ENCODE measurements at places on chromosomes 6 and 20. TPM values are rescaled to one million over a fixed set of nuclear protein-coding genes. Genes with fewer than 3 reads are reported as not detected.

F13A1 gene
- not detected for total RNA-seq

ESR1 gene
- not detected for total RNA-seq

MYL9 gene
- total RNA-seq = 1.8 TPM

MRAP2 gene
- 4.6 TPM for total RNA-seq

ABT1 gene
- total RNA-seq = 20.2 TPM

C6orf15 gene
- total RNA-seq = not detected

TTK gene
- total RNA-seq = 4.8 TPM

DNA sequence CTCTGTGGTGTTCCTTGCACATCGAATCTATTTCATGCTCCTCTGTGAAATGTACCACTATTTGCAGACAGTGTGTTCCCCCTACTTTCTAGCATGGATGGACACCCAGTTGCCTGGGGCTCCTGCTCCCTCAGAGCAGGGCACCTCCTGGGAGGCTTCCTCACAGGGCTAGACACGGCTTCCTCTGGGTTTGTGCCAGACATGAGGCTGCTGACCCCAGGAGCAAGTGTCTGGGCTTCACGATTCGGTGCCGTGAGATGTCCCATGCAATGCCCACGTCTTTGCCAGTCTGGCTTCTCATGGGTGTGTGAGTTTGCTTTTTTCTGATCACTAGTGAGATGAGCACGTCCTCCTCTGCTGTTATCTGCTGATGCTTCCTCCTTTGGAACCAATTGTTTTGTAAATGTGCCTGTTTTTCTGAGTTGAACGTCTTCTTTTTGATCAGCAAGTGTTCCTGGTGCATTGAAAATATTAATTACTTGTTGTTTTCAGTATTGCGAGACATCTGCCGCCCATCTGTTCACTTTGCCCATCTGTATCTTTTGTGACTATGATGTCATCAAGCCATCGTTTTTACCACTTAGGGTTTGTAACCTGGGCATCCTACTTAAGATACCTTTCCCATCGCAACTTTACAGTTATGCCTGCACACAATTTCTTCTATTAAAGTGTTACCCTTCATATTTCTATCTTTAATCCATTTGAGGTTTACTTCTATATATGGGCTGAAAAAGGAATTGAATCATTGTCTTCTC is 92.0 kb downstream of the TTLL2 start:
- DNase-seq = no peak

GRCh38 chr6:13355043-13355945 is 27.0 kb upstream of the TBC1D7 start:
- peak; percentile 66 for DNase-seq

DNA sequence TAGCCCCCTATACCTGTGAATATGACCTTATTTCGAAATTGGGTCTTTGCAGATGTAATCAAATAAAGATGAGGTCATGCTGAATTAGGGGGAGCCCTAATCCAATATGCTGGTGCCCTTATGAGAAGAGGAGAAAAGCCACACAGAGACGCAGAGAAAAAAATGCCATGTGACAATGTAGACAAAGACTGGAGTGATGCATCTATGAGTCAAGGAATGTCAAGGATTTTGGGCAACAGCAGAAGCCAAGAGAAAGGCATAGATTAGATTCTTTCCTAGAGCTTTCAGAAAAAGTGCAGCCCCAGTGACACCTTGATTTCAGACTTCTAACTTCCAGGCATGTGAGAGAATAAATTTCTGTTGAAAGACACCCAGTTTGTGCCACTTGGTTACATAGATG is 47.4 kb upstream of the HS3ST5 start:
- DNase-seq = no peak

DNA sequence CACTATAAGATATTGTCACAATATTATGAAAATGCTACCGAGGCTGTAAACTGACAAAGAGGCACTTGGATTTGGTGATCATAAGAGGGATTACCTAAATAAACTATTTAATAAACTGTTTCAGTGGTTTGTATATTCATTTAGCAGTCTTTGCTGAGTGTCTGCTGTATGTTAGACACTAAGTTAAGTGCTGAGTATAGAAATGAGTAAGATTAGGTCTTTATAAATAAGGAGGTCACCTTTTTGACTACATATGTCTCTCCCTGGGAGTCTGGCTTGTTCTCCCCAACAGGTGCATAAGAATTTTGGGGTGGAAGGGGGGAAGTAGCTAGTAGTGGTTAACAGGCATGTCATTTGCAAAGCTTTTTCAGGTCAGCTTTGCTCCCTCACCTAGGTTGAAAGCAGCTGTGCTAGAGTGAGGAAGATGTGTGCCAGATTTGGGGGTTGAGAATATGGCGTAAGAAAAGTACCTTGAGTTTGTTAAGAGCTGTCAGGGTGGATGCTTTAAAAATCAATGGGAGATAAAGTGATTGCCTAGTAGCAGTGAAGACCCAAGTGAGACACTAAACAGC is 246.3 kb downstream of the ZFAND3 start:
- DNase-seq = no peak

- DNase-seq = peak; percentile 32
These were observed 538 bp upstream of the ZFP64 start for GRCh38 chr20:52191916-52192718.

GRCh38 chr20:20568604-20569205 is 143.7 kb downstream of the RALGAPA2 start:
- peak; percentile 44 for DNase-seq

DNA sequence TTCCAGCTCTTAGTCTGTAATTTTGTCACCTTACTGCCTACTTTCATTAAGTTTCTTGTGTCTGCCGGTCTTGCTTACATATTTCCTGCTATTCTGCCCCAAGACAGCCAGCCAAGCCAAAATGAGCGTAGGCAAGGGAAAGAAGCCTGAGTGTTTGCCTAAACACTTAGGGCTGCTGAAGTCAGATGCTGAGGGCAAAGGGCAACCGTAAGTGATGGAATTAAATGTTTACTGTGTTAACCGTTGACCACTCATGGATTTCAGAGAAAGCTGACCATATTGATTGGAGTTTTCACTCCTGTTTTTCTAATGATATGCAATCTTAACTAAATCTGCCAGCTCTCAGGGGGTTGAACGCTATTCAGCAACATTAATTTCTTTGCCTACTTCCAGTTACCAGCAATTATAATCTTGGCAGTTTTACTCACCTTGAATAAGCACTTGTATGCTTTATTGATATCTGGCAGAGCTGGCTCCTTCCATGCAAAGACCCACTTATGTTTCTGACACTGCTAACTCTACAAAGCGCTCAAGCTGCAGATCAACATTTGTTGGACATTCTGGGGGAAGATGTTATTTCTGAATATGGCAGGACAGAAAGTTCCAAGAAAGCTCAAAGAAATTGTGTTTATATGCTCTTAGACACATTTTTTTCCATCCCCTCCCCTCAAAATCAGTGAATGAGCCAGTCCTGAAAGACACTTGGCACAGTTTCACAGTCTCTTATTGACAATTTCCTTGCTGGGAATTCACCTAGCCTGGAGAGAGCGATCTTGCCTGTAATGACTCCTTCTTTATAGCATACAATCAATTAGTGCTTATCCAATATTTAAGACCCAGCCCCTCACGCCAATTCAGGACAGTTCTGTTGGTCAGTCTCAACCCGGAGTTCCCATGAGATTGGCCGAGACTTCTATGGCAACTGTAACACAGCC is 183.8 kb downstream of the PLCB1 start:
- no peak for DNase-seq

DNA sequence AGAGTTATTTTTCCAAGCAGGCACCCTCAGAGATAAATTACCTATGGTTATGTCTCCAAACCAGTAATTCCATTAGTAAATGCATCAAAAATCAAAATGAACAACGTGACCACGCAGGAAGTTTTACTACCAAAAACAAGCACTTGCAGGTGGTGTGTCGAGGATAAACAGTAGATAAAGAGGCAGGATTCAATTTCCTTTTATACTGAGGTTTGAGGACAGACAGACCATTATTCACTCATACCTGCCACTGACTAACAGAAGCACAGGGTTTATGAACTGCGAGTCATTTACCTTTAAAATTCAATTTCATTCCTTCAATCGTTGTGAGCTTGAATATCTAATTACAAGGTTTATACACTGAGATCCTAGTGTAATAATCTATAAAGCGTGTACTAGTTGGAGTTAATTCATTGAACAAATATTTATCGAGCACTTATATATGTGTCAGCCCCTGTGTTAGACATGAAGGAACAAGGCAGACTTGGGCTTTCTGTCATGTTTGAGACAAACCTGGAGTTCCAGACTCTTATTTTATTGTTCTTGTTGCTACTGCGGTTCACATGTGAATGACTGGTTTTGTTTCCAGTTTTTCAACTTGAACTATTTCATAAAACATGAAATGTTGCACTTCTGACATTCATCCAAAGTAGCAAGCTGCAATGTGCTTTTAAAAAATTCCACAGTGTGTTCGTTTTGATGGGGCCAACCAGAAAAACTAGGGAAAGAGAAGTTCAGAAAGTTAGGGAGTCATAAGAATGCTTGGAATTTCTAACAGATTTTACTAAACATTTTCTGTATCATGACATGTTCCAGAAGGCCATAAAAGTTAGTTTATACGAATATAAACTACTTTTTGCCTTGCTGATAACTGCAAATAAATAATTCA is 205.6 kb downstream of the UST start:
- no peak for DNase-seq

DNA sequence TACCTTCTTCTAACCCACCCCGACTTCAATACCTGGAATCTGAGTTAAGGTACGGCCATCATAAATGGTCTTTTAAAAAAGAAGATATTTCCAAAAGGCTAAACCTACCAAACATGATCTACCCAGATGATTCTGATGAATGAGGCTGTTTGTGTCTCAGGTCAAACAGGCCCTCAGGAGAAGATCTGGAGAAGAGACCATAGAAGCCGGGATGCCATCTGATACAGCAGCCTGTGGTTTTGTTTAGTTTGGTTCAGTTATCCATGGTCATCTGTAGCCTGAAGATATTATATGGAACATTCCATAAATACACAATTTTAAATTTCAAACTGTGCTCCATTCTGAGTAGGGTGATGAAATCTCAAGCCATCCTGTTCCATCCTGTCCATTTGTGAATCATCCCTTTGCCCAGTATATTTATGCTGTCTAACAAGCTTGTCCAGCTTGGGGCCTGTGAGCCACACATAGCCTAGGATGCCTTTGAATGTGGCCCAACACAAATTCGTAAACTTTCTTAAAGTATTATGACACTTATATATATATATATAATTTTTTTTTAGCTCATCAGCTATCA is 4.0 kb upstream of the CAP2 start:
- no peak for DNase-seq

DNA sequence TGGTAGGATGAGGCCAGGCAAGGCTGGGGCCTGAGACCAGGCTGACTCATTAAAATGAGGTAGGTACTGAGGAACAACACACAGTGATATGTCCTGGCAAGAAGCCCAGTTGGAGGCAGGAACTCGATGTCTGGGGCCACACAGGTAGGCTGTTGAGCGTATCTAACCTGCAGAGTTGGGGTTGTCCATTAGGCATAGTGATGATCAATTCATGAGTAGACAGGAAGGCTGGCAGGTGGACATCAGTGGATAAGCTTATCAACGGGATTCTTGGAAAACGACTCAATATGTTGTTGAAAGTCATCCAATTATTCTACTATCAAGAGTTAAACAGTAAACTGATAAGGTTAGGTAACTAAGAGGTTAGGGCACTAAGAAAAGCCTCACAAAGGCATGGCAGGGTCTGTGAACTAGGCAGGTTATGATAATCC is 193.2 kb upstream of the COL21A1 start:
- no peak for DNase-seq

DNA sequence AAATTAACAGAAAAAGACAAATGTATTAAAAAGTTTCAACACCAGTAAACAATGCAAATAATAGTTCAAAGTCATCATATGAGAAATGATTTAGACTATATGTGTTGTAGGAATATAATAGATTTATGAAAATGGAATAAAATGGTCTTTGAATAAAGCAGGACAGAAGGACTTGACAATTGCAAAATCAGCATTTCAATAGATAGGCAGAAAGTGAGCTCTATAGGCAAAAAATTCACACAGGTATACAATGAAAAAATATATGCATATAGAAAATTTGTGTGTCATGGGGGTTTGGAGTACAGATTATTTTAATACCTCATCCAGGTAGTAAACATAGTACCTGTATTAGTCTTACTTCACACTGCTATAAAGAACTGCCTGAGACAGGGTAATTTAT is 571.1 kb upstream of the EYS start:
- no peak for DNase-seq

DNA sequence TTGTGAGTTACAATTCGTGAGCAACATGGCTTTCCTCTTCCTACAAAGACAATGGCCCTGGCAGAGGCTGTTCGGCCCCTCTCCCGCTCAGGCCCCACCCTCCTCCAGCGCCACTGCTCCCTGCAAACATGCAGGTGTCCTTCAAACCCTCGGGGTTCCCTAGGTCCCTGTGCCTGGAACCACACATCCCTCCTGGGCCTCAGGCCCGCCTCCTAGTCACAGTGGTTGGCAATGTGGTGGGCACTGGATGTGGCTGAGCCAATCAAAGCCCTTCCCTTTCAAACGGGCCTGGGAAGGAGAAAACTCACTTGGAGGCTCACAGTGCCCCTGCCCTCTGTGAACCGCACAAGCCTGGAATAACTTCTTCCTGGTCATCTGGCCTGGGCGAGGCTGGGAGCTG is 147.2 kb downstream of the TFAP2C start:
- no peak for DNase-seq

DNA sequence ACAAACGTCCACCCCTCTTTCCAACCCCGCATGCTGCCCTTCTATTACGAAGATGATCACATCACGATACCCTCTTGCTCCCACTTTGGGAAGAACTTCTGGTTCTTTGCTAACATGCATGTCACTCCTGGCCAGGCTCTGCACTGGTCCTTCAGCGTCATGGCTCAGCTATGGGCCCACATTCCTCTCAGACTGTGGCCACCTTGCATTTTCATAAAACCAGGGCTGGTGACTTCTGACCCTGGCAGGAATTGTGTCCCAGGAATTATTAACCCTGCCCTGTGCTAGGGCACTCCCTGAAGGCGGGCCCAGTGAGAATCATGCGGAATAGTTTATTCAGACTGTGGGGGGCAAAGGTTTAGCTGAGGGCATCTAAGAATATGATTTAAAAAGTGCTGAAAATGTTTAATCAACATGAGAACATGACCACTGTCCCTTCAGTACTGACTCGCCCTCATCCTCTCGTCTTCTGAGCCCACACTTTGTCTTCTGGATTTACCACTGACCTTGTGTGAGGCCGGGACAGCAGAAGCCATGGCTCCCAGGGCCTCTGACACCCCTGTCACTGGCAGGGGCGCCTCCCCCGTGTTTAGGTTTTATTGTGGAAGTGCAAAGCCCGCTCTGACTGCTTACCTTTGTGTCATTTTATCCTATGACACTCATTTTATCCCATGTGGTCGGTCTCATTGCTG is 38.1 kb upstream of the THBS2 start:
- DNase-seq = no peak

GRCh38 chr6:165843121-165843520 is 180.1 kb upstream of the PDE10A start:
- DNase-seq = no peak

DNA sequence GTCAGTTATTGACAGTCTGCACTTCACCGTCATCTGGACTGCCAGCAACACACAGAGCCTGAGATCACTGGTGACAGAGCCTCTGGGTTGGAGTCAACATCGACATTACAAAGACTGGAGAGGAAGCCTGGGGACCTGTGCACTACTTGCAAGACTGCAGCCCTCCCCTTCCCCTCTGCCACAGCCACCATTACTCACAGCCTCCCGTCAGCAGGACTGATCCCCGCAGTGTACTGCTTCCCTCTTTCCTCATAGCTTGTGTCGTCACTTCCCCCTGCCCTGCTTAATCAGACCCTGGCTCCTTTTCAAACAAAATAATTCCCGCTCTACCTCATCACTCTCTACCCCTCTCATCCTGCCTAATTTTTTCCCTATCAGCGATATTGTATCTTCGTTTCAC is 235.5 kb upstream of the KCNQ5 start:
- DNase-seq = peak; percentile 14

- no peak for DNase-seq
These were observed 28.4 kb downstream of the WRNIP1 start for GRCh38 chr6:2793534-2794151.

All from dermis microvascular lymphatic vessel endothelial cell (primary cell).